Iris pigment epithelial cell (primary cell): ENCODE measurements at places on chromosomes 2 and 18.

DNA sequence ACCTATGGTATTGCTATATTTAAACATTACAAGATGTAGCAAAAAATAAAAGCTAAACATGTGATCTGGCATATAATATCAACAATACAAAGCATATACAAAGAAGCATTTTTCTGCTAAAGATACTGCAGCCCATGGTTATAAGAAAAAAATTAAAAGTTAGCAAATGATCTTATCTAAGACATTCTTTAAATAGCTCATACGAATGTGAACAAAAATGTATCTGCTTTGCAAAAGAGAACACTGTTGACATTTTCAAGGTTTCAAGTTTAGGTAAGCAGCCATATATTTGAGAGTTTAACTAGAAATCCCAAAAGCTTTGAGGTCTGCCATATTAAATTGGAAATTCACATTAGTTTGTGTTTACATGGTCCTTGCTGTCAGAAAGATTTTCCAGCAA lies 301.0 kb upstream of the SLC39A10 start:
- peak; percentile 47 for DNase-seq

GRCh38 chr2:149093579-149093978 lies 55.1 kb downstream of the LYPD6B start:
- DNase-seq, result no peak

DNA sequence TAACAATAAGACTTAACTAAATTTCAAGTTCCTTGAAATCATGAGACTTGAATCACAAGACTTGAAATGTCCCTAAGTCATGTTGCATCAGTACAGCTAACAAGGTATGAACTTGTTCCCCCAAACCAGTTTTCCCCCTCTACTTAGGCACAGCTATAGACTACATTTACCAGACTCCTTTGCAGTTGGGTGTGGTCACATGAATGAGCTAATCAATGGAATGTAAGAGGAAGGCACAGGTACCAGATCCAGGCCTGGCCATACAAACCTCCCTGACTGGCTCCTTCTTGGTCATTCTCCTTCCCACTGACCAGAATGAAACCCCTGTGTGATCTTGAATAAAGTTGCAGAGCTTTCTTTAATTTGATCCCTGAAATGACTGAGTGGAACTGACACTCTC lies 77.8 kb downstream of the DNER start:
- DNase-seq, result no peak

DNA sequence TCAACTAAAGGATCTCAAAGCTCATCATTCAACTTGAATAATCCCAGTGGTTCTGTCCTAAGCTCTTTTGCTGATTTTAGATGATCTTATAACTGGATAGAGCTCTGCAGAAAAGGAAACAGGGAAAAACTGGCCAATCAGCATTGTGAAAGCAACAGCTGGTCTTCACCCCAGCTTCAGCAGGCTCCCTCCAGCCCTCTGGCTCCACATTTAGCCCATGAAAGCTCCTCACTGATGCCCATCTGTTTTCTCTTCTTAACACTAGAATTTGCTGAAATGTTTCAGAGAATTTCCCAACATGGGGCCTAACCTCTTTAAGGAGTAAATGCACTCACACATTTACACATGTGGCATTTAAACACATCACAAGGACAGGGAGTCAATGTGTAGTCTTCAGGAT lies 223.3 kb downstream of the CNTNAP5 start:
- no peak for DNase-seq

DNA sequence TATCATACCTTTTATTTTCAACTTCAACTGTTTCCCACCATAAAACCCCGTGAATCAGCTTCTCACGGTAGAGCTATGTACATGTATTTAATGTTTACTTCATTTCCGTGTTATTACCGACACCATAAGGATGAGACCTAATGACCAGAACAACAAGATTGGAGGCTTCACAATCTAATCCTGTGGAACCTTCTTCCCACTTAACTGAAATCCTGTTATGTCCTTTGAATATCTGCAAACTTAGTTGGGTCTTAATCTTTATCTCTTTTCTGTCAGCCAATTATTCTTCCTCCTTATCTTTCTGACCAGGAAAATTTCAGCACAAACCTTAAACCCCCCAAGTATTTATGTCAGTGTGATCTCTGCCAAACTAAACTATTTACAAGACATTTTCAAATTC lies 214.4 kb downstream of the TMX3 start:
- no peak for DNase-seq

GRCh38 chr2:8526403-8526696 lies 155.5 kb upstream of the ID2 start:
- no peak for DNase-seq

DNA sequence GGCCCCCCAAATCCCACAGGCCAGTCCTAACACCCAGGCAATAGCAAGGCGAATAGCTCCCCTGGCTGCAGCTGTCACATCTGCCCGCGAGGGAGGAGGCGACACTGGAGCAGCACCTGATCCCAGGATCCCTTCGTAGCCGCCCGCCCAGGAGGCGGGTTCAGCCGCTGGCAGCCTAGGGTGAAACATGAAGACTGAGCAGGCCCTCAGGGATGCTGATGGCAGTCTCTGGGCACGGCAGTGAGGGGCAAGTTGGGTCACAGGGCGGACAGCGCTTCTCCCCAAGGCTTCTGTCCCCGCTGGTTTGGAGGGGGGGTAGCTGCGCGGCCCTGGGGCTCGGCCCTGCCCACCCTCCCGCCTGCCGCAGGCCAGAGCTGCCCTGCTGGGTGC lies 1.9 kb downstream of the DNMT3A start:
- no peak for DNase-seq

- DNase-seq, result peak; percentile 94
Measured at GRCh38 chr18:23718243-23718720, 29.0 kb downstream of the LAMA3 start.

GRCh38 chr18:52903857-52904256 lies 563.9 kb downstream of the DCC start:
- DNase-seq, result no peak

DNA sequence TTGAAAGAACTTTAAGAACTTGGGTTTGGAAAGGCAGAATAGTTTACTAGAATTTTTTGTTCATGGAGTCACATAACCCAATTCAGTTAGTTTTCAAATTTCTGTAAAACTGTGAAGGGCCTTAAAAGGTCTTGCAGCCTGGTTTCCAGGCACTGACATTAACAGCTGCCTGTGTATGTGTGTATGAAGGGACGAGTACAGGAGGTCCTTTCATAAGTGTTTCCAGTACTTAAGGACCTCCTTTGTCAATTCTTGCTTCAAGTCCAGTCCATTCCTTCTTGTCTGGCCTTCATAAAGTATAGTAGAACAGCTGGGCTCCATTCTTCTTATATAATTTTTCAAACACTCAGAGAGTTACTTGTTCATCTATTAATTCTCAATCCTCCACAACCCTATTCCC lies 136.5 kb downstream of the NR4A2 start:
- no peak for DNase-seq

DNA sequence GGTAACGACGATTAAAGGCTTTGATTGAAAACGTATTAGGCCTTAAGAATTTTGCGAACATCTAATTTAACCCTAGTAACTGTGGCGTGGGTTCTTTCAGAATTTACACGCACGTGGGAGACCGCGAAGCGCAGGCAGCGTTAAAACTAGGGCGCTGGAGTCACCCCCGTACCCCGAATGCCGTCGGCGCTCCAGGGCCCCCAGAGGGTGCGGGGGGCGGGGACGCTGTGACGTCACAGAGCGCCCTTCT lies 673 bp upstream of the SMCHD1 start:
- DNase-seq, result no peak

DNA sequence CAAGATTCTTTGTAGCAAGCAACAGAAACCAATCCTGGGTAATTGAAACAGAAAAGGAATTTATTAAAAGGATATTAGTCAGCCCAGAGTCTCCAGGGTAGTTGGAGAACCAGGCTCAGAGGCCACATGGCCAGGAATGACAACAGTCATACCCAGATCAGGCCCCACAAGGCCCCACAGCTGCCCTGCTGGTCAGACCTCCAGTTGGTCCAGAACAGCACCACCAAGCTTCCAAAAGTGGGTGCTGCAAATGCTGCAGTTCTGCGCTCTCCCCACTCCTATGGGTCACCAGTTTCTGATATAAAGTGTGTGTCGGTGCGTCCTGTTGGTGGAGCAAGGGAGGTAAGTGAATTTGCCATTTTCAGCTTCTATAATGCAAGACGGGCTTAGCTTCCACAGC lies 29.9 kb downstream of the KLHL29 start:
- no peak for DNase-seq

GRCh38 chr2:43412114-43412753 lies 183.6 kb downstream of the THADA start:
- DNase-seq, result peak; percentile 47

DNA sequence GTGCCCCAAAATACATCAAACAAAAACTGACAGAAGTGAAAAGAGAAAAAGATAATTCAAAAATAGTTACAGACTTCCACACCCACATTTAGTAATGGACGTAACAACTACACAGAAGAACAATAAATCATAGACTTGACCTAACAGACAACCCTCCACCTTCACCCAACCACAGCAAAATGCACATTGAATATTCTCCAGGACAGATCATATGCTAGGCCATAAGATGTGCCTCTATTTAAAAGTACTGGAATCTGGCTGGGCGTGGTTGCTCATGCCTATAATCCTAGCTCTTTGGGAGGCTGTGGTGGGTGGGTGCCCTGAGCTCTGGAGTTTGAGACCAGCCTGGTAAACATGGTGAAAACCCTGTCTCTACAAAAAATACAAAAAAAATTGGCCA lies 20.0 kb downstream of the SLC66A2 start:
- DNase-seq, result no peak

DNA sequence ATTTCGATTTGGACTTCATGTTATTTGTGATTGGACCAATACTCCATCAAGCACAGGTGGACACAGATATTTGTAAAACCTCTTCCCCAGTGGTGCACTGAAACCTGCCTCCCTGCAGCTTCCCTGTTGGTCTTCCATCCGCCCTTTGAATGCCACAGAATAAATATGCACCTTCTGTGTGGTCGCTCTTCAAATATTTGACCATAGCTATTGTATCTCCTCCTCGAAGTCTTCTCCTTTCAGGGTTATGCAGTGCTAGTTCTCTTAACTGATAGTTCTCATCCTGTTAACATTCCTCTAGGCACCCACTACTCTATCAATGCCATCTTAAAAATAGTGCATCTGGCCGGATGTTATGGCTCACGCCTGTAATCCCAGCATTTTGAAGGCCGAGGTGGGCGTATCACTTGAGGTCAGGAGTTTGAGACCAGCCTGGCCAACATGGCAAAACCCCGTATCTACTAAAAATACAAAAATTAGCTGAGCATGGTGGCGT lies 12.5 kb downstream of the SPATS2L start:
- DNase-seq, result no peak

DNA sequence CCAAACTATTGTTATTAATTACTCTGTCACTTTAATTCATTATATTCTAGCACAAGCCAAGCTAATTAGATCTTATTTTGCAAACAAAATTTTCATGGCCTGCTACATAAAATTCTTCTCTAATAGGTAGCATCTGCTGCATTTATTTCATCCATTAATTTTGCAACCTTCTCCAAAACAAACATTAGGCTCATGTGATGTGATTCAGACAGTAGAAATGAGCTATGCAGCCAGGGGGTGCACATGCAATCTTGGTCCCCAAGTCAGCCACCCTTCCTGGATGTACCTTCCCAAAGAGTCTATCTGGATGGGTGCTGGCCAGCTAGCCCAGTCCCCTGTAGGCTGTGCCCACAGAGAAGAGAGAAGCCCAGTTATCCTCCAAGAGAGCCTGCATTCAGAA lies 242.1 kb upstream of the OSR1 start:
- no peak for DNase-seq

DNA sequence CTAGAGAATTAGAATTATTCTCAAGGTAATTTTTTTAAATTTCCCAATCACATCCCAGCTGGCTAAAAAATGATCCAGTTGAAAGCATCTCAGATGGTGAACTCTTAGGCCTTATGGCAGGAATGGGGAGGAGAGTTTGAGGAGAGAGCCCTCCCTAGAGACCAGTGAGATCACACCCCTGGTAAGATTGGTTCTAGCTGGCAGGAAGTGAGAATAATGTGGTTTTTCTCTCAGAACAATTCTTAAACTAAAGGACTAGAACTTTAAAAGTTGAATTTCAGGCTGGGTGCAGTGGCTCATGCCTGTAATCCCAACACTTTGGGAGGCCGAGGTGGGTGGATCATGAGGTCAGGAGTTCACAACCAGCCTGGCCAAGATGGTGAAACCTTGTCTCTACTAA lies 120.2 kb downstream of the MYO3B start:
- DNase-seq, result no peak

- no peak for DNase-seq
Measured at GRCh38 chr2:70125498-70125898, 38.2 kb downstream of the PCBP1 start.

- no peak for DNase-seq
Measured at GRCh38 chr18:76255070-76255683, 239.9 kb downstream of the ZNF516 start.

GRCh38 chr18:50880119-50880465 lies 1.2 kb downstream of the ME2 start:
- DNase-seq, result no peak

DNA sequence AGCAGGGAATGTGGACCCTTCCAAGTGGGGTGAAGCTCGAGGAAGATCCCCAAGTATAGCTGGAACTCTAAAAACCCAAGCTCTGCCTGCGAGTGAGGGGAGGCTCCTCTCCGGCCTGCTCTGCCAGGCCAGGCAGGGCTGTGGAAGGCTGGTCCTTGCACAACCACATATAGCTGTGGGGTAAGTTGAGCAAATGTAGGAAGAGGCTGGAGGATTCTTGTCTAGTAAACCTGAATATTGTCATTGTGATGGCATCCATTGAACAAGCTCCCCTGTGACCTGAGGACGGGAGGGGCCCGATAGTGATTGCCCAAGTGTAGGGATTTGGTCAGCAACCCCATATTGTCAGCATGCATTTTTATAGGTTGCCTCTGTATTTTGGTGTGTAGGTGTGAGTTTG lies 103.0 kb downstream of the ACKR3 start:
- no peak for DNase-seq

DNA sequence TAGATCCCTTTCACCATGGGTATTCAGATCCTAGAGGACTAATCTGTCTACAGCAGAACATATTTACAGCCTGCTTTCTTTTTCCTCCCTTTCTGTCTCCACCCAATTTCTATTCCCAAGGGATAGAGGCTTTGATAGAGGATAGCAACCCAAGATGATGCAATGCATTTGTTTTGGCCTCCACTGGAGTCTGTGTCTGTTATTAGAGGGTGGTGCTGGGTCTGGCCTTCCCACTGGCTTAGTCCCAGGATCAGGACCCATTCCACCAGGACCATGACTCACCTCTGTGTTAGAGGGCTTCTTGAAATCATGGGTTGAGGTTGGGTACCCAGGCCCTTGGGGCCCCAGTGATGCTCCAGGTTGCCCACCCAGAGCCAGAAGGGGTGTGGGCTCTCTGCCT lies 239.7 kb upstream of the TNP1 start:
- DNase-seq, result no peak
